ENCODE measurements at places on chromosomes 6 and 20.

DNA sequence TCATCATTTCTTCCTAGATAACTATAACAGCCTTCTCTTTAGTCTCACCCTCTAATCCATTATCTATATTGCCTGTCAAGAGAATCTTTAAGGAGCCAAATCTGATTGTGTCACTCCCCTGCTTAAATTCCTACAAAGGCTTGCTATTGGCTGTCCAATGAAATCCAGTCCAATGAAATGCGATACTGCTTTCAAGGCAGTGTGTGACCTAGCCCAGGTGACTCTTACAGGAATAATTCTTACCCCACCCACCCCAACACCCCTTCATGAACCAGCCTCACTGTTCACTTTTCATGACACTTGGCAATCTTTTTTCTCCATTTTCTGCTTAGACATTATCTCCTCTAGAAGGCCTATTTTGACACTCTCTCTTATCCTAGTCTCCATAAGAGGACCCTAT, 163.3 kb upstream of the MARCKS start:
- DNase-seq, result no peak

DNA sequence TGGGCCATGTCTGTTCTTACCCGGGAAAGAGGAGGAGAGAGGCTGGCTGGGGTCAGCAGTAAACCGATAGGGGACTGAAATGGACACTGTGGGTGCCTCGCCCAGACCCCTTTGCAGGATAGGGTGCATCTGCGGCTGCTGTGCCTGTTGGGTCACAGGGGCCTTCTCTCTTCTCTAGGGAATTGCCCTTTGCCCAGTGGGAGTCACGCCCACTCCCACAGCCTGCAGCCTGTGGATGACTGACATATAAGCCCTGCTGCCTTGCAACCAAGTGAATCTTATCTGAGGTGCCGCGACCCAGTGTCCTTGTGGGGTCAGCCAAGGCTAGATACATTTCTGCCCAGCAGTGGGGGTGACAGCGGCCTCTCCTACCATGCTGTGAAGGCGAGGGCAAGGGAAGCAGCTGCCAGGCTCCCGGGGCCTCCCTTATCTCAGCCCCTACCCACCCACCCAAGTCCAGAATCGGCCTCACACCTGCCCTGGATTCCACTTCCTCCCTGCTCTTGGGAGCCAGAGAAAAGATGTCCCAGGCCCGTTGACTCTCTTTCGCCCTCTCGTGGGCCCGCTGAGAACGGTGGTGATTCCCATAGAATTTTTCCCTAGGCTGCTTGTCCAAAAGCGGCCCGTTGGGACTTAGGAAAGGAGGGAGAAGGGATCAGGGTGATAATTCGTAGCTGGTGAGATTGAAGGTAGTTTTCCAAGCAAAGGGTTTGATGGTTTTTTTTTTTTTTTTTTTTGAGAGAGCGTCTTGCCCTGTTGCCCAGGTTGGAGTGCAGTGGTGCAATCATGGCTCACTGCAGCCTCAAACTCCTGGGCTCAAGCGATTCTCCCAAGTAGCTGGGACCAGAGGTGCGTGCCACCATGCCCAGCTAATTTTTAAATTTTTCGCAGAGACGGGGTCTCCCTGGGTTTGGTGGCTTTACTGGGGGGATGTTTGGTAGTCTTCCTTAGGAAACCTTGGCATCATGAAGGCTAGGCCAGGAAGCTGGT, 76.4 kb upstream of the RNF24 start:
- no peak for DNase-seq

DNA sequence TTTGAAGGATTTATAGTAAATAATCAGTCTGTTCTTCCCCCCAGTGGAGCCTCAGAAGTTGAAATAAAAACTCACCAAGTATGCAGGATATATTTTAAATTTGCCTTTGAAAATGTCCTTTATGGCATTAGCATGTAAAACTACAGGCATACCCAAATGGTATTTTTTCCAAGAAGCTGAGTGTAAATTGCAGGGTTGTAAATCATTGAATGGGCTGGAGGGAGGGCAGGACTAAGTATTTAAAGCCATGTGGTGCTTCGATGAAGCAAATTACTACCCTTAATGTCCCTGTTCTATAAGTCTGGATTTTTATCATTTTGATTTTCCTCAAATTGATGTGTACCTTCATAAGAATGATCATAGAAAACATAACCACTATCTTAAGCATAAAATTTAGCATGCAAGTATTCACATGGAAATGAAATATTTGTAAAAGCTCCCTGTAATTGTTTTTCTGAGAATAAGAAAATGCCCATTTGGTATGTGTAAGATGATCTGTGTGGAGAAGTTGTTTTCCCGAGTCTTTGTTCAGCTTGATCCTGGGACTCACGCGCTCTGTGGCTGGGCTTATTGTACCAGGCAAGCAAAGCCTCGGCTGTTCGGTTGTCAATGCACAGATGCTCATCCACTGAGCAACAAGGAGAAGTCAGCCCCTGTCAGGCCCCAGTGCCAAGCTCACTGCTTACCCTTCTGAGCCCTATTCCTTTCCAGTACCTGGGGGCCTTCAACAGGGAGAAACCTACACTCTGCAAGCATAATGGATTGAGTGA, 66.7 kb downstream of the CD164 start:
- no peak for DNase-seq

DNA sequence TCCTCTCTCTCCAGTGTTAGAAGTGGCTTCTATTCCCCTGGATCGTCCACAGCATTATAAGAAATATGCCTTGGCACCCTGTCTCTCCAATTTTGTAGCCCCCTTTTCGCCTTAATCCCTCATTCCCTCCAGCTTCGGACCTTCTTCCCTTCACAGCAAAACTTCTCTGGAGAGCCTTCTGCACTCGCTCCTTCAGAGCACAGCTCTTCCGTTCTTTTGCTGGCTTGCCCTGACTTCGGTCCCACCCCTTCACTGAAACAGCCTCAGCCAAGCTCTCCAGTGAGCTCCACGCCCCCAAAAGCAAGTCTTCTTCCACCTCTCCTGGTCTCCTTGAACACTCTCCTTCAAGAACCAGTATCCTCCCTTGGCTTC, 134.7 kb upstream of the RNF24 start:
- DNase-seq, result no peak

DNA sequence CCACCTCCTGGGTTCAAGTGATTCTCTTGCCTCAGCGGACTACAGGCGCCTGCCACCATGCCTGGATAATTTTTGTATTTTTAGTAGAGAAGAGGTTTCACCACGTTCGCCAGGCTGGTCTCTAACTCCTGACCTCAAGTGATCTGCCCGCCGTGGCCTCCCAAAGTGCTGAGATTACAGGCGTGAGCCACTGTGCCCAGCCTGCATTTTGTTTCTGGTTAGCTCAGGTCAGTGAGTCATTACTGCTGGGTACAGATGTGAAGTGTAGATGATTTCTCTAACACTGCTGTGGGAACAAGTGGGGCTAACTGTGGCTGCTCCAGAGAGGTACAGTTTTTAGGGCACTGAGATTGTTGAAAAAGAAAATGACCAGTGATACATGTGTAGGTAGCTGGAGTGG, 188.6 kb downstream of the PRL start:
- no peak for DNase-seq

All from left renal pelvis (tissue), 4 donors.